K562 (cell line): ENCODE measurements at places on chromosomes 4 and X. TPM values are rescaled to one million over a fixed set of nuclear protein-coding genes. Genes with fewer than 3 reads are reported as not detected.

DNA sequence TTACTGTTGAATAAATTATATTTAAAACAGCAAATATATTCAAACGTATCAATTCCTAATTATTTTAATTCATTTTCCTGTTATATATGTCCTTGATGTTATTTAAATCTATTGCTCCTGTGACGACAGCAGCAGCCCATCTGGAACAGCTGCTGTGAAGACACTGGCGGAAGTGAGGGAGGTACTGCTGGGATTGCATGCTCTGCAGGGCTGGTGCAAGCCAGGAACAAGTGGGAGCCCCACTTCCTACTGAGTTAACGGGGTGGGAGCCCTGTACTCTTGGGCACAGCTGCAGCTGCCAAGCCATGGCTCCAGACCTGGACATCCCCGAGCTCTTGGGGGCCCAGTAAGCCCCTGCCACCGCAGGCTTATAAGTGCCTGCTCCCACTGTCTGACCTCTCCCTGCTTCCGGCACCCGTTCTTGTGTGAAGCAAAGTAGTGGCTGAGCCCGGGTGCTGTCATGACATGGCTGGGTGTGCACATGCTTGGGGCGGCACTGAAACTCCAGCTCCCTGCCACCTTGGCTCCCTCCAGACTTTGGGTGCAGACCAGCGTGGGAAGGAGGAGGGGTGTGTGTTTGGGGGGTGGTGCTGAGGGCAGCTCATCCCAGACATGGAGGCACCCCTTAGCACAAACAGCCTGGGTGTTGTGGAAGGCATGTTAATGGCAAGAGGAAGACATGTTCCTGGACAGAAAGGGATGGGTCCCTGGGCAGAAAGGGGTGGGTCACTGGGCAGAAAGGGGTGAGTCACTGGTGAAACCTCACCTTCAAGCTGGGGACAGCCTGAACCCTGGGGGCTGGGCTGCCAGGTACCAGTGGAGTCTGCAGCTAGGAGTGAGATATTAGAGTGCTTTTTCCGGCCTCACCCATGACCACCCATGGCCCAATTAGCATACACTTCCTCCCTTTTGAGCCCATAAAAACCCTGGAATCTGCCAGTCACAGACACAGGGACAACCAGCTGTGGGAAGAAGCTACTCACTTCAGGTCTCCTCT, 1981.3 kb upstream of the IGFBP7 start:
- DNase-seq, result no peak

DNA sequence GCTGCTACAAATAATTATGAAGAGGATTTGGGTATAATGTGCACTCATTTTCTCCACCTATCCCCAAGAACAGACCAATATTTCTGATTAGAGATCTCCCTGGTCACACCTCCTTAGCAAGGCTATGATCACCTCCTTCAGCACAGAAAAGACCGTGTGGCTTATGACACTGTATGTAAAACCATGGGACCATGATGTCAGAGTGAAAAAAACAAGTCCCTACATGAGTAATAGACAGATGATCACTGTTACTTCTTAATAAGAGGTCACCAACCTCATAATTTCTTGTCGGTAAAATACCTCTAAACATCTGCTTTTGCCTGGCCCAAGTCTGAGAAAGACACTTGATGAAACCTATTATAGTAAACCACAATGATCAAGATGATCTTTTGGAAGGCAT, 330.6 kb upstream of the F9 start:
- peak; percentile 14 for DNase-seq

GRCh38 chr4:74311696-74312313, 3.5 kb downstream of the EPGN start:
- DNase-seq, result peak; percentile 67

- no peak for DNase-seq
Measured at GRCh38 chrX:15167826-15168225, 102.1 kb downstream of the ASB9 start.

GRCh38 chr4:78706302-78706701, 69.8 kb upstream of the BMP2K start:
- DNase-seq, result no peak

- DNase-seq, result no peak
Measured at GRCh38 chrX:14010566-14010965, 19.1 kb downstream of the GEMIN8 start.

DNA sequence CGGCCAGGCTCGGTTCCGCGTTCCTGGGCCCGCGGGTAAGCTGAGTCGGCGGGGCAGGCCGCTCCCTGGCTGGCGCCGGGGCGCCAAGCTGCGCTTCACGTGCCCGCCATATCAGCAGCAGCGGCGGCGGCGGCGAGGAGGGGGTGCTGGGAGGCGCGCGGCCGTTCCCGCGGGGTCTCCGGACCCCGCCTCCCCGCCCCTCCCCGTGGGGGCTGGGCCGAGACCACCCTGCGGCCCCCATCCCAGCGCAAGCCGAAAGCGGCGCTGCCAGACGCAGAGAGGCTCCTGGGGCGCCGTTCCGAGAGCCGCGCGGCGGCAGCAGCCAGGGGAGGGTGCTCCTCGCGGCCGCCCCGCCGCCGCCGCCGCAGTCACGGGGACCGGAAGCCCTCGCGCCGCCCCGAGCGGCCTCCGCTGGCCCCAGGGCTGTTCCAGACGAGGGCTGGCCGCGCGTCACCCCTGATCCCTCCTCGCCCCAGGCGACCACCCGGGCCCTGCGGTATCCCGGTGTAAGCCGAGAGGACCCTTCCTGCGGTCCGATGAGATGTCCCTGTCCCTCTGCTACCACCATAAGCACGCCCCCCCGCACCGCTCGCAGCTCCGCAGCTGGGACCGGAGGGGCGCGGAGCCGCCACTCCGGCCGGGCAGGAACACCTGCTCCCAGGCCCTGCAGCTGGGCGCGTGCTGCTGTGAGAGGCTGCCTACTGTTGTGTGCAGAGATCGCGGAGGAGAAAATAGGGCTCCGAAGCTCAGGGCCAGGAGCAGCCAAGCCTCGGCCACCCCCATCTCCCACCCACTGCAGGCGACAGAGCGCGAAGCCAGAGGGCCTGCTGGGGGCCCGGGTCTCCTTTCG, 7.5 kb upstream of the BCOR start:
- peak; percentile 36 for DNase-seq

GRCh38 chrX:40104630-40104984, 6.8 kb upstream of the BCOR start:
- no peak for DNase-seq

DNA sequence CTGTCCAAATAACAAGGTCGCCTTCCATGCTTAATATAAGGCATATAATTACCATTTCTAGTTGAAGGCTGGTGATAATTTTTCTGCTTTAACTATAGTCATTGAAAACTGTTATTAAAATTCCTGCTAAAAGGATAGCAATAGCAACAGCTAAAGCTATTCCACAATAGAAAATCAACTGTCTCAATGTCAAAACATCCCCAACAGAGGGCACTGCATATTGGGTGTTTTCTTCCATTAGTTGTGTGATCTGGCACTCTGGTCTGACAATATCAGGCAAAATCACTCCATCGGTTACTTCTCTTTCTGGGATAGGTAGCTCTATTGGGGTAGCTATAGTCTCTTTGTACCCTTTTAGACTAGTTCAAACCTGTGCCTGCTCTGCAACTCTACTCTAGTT, 53.5 kb downstream of the TMPRSS11F start:
- peak; percentile 11 for DNase-seq

- DNase-seq, result no peak
Measured at GRCh38 chrX:27619459-27619858, 29.3 kb downstream of the DCAF8L2 start.

- no peak for DNase-seq
Measured at GRCh38 chr4:135065366-135065765, 863.8 kb upstream of the PABPC4L start.

DNA sequence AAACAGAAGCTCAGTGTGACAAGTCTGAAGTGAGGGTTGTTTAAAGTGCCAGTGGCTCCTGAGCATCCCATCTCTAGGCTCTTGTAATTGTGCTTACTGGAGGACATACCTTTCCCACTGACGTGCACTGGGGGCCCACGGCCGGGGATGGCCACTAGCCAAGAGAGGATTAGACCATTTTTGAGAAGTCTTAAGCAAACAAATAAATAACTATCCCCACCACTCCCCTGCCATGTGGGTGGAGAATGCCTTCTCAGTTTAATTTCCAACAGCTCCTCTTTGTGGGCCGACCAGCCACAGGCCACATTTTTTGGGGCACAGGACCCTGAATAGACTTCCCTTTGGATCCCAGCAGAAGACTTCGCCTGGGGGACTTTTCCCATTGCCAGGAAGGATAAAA, 125.0 kb upstream of the MSX1 start:
- DNase-seq, result no peak

- no peak for DNase-seq
Measured at GRCh38 chr4:164948975-164949374, 28.5 kb downstream of the TRIM61 start.

- peak; percentile 99 for DNase-seq
Measured at GRCh38 chr4:1721003-1721665, at the start of the genes TACC3 and TMEM129. TSS of gene TACC3 (plus strand) at chr4:1721521. CDS start at chr4:1723422, 1,901 bp downstream. TSS of gene TMEM129 (minus strand) at chr4:1721323. CDS start at chr4:1720837, 486 bp downstream.

DNA sequence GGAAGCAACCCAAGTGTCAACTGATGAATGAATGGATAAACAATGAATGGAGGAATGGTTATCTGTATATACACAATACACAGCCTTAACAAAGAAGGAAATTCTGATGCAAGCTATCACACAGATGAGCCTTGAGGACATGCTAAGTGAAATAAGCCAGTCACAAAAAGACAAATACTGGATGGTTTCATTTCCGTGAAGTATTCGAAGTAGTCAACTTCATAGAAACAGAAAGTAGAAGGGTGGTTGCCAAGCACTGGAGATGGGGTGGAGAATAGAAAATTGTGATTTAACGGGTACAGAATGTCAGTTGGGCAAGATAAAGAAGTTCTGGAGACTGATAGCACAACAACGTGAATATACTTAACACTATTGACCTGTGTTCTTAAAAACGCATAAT, 28.2 kb downstream of the CENPU start:
- no peak for DNase-seq

DNA sequence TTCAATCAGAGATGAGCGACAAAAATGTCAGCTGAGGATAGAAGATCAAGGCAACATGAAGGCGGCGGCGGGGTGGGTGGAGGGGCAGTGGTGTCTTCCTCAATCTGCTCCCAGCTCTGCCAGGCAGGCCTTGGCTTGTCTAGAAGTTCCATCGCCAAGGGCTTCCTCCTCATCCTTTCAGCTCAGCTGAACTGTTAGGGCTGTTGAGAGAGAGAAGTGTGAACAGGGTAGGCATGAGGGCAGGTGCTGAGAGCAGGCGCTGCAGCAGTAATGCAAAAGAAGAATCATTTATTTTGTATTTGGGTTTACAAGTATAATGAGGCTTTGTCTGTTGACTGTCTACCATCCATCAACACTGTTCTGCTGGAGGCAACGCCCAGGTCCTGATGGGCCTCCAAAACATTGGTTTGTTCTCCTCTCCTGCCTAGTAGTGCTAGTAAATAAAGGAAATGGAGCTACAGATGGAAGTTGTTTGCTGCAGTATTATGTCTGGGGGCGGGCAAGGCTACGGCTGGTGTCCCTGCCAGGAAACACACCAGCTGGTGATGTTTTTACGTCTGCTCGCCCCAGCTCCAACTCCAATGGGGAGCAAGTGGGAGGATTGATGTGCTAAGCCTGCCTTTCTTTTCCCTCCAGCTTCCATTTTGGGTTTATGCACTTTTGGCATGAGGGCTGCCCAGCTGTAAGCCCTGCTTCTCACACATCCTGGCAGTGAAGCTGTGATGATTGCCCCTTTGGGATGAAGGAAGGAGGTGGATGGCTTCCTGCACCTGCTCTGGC, 139.4 kb upstream of the BOD1L1 start:
- no peak for DNase-seq

GRCh38 chr4:172985552-172985951, 183.1 kb upstream of the GALNT7 start:
- DNase-seq, result no peak

DNA sequence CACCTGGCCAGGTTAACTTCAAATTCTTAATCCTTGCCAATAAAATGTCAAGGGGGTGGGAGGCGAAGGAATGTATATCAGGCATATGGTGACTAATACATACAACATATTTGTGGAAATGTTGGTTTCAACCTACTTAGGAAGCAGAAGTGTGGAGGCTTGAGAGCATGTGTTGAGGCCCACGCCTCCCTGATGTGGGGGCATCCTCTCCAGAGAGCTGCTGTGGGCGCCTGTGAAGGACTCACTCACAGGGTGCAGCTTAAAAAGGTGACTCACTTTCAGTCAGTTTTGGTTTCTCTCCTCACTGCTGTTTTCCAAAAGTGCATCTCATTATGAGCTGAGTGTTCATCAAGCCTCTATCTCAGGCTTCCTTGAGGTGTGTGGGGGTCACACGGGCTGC, 27.5 kb downstream of the LNX1 start:
- DNase-seq, result no peak

GRCh38 chr4:101232074-101232776, 115.1 kb downstream of the PPP3CA start:
- no peak for DNase-seq

DNA sequence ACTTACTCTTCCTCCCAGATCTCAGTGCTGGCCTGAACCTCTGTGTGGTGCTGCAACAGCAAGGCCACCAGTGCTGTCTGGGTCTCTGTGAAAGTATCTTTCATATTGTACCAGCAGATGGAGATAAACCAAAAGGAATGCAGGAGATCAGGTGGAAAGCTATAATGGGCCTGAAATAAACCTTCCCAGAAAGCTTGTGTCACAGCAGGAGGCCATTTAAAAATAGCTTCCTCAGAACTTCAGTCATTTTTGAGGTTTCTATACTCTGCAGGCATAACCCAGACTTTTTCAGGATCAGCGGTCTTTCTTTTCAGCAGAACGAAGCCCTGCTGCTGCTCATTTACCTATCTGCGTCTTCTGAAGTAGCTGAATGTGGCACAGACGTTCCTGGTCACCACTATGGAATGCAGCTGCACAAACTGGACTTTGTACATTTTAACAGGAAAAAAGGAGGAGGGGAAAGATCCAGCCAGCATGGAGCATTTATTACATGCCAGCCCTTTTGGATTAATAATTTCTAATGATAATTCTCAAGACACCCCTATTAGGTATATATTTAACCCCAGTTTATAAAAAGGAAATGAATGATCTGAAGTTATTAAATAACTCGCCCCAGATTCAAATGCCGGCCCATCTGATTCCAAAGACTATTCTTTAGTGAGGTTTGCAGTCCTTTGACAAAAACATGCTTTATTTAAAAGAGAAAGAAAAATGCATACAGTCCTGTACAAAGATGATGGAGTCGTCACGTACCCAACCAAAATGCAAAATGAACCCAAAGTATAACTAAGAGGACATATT, 119.7 kb downstream of the NFKB1 start:
- peak; percentile 74 for DNase-seq

DNA sequence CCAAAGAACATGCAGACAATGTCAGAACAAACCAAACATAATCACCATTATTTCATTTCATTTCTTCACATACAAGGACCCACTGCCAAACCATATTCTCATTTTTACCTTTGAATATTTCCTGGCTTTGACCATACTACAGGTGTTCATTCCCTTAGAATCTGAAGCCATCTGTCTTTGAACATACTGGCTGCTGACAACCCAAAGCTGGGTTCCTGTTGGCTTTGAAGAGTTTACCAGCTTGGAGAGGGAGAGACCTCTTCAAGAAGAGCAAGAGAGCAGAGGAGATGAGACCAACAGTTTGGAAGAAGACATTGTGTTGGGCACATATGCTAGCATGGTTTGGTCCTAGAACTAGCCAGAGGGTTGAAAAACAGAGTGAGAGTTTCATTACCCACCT, 145.6 kb upstream of the KCNIP4 start:
- DNase-seq, result no peak

Gene LPAR4
- total RNA-seq, result not detected in 2 replicates

Gene RS1
- total RNA-seq, result not detected in 2 replicates

Gene UGT2B17
- 0.11 and 0.13 TPM in 2 replicates for total RNA-seq

Gene TACR3
- not detected in 2 replicates for total RNA-seq

Gene MTNR1A
- not detected in 2 replicates for total RNA-seq

Gene GDPD2
- 0.09 TPM in 1 of 2 replicates, not detected in the other for total RNA-seq

Gene SPIN2A
- 0.60 and 0.65 TPM in 2 replicates for total RNA-seq

Gene DYNLT3
- 5.9 and 6.3 TPM in 2 replicates for total RNA-seq
